ENCODE measurements at places on chromosomes 5 and 9. TPM values are rescaled to one million over a fixed set of nuclear protein-coding genes. Genes with fewer than 3 reads are reported as not detected.

Gene TEX48
- total RNA-seq, result not detected

Gene ZNF366
- total RNA-seq, result under 0.01 TPM

Gene PCDHGB5
- total RNA-seq, result 7.6 TPM

Gene MORN5
- total RNA-seq, result not detected

Gene FAM81B
- not detected for total RNA-seq

Gene WNT8A
- total RNA-seq, result not detected

Gene BHMT2
- total RNA-seq, result 1.2 TPM

Gene BRINP1
- 0.48 TPM for total RNA-seq

Gene SMIM32
- total RNA-seq, result not detected

Gene NOXA1
- total RNA-seq, result 0.26 TPM

Gene ADAMTSL1
- total RNA-seq, result 1.0 TPM

Gene PCDHB10
- total RNA-seq, result 0.13 TPM

Gene GABRA1
- not detected for total RNA-seq

Gene IRGM
- not detected for total RNA-seq

Gene IRX2
- 0.64 TPM for total RNA-seq

Gene DHFR
- total RNA-seq, result 36.1 TPM

Gene SV2C
- not detected for total RNA-seq

Gene EIF4E1B
- not detected for total RNA-seq

Gene ARSI
- total RNA-seq, result 14.1 TPM

Gene SPATA31A3
- not detected for total RNA-seq

Gene SPATA31C1
- total RNA-seq, result not detected

Gene ECSCR
- 0.80 TPM for total RNA-seq

Gene HTR4
- not detected for total RNA-seq

Data from epithelial cell of alveolus of lung (primary cell).